ENCODE measurements at places on chromosomes 5 and 9. TPM values are rescaled to one million over a fixed set of nuclear protein-coding genes. Genes with fewer than 3 reads are reported as not detected.

- no peak for DNase-seq
These were observed 16.8 kb upstream of the DAB2IP start for GRCh38 chr9:121634329-121635261.

BHMT2 gene
- 22.3 TPM for polyA plus RNA-seq

DNA sequence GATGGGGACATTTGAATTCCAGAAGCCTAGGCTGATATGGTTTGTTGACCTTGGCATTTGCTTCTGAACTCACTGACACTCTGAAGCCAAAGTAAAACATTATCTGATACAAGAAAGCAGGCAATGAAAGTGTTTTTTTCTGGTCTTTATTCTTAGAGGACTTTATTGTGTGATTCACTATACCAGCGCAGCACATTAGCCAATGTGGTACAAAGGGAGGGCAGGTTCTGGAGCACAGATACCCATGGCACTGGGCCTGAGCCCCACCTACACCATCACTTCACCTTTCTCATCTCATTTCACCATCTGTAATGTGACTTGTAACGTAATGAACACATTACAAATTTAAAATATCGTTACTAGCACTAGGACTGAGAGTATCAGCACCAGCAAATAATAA lies 89.7 kb upstream of the ZNF366 start:
- no peak for DNase-seq

GPSM1 gene
- polyA plus RNA-seq = 43.2 TPM

TSPAN17 gene
- 37.6 TPM for polyA plus RNA-seq

GRCh38 chr9:91415290-91415689 lies 8.3 kb downstream of the NFIL3 start:
- DNase-seq = no peak

DNA sequence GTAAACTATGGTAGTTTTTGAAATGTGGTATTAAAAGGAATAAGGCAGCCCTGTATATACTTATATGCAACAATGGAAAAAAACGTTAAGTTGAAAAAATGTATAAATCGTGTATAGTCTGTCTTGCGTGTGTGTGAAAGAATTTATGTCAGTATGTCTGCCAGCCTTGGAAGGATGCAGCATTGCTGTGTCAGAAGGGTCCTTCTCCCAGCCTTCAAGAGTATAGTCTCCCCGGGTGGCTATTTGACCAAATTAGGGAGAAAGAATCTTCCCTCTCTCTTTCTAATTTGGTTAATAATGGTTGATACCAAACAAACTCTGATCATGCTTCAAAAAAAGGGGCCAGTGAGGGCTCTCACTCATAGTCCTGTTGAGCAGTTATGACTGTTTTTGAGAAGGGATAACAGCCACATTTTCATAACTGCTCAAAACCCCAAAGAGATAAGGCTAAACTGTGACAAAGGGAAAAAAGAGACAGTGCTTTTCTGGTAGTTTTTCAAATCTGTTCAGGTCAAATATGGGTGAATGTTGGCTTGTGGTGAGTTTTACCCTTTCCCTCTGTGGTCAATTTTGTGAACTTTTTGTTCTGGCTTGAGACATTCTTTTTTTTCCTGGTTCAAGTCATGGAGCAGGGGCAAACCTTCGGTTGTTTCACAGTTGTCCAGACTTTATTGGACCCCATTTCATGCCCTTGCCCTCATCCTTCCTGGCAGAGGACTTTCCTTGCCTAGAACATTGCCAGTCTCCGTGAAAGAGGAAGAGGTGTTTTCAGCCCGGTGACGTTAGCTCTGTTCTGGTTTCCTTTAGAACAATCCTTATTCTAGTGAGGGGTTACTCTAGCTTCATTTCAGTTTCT lies 21.0 kb downstream of the SNX30 start:
- no peak for DNase-seq

DNA sequence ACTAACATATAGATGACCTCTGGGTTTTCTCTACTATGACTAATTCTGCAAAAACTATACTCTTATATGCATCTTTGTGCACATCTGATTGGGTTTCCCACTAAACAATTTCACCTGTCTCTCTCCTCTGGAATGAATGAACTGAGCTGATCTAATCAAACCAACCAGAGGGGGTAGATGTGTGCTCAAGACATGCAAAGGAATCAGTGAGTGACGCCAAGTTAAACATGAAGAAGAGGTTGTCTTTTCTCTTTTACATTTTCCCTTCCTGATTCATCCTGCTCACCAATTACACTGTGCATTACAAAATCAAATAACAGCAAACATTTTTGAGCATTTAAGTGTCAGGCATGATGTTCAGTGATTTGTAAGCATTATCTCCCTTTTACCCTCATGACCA lies 29.6 kb upstream of the GRXCR2 start:
- DNase-seq = no peak

MYOZ3 gene
- polyA plus RNA-seq = 6.2 TPM

DNA sequence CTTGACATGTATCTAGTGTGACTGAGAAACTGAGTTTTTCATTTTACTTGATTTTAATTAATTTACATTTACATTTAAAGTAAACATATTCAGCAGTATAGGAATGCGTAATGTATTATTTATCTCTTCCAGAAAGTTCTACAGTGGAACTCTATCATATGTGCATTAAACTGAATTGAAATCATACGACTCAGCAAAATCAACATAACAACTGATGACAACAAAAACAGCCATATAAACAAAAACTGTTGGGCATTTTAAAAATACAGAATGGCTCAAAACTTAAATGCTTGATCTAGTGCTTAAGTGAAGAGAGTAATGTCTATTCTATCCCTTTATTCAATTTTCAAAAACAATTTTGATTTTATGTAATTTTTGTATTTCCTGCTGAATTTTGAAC lies 134.4 kb downstream of the TRPM3 start:
- no peak for DNase-seq

GRCh38 chr5:59937633-59938032 lies 44.1 kb upstream of the PDE4D start:
- no peak for DNase-seq

INSL6 gene
- polyA plus RNA-seq = 0.19 TPM

- DNase-seq = no peak
These were observed 115.0 kb downstream of the CETN3 start for GRCh38 chr5:90294604-90295003.

DNA sequence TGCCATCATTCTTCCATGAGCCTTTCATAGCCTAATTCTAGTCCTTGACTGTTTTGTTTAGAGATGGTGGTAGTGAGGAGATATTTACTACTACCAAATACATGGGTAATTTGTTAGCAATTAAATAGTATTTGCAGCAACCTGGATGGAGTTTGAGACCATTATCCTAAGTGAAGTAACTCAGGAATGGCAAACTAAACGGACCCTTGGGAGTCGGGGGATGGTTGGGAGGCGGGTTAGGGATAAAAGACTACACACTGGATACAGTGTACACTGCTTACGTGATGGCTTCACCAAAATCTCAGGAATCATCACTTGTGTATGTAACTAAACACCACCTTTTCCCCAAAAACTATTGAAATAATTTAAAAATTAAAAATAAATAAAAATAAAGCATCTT lies 809.2 kb upstream of the ZNF608 start:
- DNase-seq = no peak

DNA sequence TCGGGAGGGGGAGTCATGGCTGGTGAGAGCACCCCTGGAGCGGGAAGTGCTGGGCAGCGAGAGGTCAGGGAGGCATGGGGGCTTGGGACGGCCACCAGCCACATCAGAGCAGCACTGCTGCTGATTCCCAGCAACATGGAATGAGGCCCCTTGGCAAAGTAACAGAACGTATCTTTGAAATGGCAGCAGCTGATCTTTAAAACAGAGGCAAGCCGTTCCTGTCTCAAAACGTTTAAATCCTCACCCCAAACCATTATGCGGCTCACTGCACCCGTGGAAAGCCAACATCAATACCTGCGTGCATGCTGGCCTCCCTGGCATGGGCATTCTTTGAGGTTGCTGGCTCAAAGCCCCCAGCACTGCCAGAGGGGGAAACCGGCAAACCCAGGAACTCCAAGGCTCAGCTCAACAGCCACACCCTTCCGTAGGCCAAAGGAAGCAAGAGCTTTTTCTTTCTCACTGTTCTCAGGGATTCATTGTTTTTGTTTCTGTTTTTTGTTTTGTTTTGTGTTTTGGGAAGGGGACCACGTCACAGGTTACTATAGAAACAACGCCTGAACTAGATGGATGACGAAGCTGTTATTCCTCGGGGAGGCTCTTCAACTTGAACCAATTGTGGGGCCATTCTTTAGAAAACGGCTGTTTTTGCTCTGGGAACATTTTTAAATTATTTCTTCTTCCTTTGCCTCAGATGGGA lies 28.1 kb upstream of the OBP2B start:
- no peak for DNase-seq

CSF1R gene
- 18.0 TPM for polyA plus RNA-seq

DNA sequence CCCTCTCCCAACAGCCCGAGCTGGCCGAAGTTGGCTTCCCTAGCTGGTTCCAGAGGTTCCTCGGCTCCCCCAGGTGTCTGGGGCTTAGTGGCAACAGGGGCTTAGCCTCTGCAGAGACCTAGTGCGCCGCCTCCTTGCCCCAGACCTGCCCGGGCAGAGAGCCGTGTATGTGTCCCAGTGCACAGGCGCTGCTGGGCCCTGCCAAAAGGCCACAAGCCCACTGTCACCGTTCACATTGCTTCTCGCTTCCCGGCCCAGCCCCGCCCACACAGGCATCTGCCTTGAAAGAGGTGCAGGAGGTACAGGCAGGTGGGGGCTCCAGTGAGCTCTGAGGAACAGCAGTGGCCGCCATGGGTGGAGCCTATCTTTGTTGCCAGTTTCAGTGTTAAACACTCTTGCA lies 2.5 kb upstream of the CACFD1 start:
- DNase-seq = no peak

CCDC183 gene
- 6.4 TPM for polyA plus RNA-seq

GRCh38 chr5:108148715-108149139 lies 233.2 kb downstream of the FBXL17 start:
- peak; percentile 10 for DNase-seq

GRCh38 chr9:113957351-113957750 lies 81.2 kb downstream of the ZNF618 start:
- no peak for DNase-seq

HSD17B3 gene
- polyA plus RNA-seq = 1.2 TPM

WNK2 gene
- polyA plus RNA-seq = 21.4 TPM

DNA sequence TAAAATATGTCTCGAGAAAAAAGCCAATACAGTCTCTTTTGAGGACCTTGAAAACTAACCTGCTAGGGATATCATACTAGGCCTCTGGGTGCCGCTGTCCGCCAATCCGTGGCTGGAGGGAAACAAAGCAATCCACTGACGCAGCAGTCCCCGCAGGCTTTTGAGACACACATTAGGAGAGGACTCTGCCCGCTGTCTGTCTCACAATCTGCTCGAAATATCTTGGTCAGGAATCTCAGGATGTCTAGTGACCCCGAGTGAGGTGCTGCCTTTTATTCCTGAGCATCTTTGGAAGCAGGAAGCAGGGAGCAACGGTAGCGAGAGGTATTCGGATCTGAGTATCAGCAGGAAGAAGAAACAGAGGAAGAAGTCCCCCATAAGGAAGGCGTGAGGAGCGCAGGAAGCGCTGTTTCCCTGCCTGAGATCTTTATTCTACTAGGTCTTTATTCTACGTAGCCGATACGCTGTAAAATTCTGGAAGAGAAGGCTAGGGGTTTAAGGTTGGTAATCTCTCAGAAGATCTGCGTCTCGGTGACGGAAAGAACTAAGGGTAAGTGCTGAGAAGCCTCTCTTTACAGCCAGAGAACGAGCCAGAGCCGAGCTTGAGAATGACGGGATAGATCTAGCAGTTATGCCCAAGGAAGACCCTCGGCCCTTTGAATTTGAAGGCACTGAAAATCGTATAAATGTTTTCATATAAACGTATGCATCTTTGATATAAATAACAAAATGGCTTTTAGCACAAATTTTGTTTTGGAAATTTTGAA lies 4.0 kb upstream of the PCDHGA1 start:
- peak; percentile 26 for DNase-seq

- DNase-seq = no peak
These were observed 616.6 kb downstream of the PDE4D start for GRCh38 chr5:59276917-59277372.

All from left renal cortex interstitium (tissue), 4 donors.